T-helper 17 cell (primary cell): ENCODE measurements at places on chromosomes 5 and 9.

- DNase-seq = no peak
Observed at GRCh38 chr5:139091439-139092156, 106.6 kb downstream of the SIL1 start.

DNA sequence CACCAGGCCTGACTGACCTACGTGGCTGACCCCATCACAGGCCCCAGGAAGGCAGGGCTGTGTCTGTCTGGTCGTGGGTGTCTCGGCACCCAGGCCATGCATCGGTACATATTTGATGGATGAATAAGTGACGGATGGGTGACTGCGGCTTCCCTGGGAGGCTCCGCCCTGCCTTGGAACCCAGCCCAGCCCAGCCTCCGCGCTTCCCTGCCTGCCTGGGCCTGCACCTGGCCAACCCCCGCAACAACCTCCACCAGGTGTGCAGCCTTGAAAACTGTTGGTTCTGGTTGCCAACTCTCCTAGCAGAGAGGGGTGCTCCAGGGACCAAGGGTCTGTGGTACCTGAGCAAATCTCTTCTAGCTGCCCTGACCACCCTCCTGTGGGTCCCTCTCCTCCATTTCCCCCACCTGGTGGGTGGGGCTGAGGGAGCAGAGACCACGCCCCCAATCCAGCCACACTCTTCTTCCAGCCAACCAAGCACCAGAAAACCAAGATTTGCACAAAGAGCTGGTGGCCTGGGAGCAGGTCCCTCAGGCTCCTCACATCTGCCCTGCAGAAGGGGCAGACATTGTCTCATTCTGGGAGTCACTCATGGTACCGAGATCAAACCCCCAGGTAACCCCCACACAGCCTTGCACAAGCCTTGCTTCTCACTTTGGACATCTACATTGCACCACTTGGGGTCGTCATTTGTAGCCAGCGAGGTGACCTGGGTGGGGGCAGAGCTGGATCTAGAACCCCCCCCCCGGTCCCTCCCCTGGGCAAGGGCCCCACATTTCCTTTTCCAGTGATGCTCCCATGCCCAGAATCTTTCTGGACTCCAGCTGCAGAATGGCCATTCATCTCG is 100.6 kb upstream of the IER5L start:
- no peak for DNase-seq

DNA sequence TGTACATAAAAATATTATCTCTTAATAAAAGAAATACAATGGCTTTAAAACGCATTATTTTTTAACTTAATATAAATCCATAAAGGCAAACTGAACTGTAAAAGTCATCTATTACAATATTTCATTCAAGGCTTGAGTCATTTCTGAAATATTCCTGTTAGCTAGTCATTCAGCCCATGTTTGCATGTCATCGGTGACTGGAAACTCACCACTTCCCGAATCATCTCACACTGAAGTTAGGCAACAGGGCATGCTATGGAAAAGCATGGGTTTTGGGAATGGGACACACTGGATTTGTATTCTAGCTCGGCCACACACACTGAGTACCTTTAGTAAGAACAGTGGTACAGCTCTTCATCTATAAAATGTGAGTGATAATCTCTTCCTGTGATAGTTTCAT is 691.1 kb upstream of the C9orf72 start:
- DNase-seq = no peak

DNA sequence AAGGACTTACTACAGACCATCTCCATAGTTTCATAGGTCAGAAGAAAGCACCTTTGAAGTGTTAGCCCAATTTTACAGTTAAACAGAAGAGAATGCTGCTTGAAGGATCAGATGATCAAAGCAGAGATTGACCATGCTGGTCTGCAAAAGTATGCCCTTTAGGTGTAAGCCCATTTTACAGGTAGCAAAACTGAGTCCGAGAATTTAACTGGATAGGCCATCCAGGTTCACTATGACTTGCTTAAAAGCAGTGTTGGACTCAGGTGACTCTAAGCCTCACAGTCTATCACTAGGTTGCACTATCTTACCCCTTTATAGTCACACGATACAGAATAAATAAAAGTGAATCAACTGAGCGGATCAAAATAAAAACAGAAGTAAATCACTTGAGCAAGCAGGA is 212.7 kb downstream of the DCP2 start:
- DNase-seq = no peak

GRCh38 chr9:135533113-135533512 is 11.9 kb downstream of the LCN1 start:
- DNase-seq = no peak

GRCh38 chr5:141935538-141935937 is 11.9 kb downstream of the DELE1 start:
- DNase-seq = no peak

DNA sequence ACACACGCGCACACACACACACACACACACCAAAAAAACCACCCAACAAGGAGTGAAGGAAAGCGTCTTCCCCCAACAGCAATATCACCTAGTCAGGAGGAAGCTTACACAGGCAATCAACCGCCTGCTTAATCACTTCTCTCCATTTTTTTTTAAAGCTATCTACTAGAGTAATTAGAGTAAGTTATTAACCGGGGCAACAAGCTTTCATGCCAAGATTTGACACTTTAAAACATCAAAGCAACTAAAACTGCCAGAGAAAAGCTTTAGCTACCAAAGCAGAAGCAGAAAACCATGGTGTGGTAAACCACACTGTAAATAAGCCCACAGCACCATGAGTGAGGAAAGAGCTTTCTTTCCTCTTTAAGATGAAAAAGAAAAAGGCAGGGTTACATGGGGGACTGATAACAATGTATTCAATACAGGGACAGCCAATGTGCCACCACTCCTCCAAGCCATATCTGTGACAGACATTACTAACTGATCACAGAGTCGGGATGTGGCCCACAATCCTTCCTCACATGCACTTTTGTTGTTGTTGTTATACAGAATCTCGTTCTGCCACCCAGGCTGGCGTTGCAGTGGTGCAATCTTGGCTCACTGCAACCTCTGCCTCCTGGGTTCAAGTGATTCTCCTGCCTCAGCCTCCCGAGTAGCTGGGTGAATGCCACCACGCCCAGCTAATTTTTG is 282.1 kb downstream of the CRB2 start:
- no peak for DNase-seq

DNA sequence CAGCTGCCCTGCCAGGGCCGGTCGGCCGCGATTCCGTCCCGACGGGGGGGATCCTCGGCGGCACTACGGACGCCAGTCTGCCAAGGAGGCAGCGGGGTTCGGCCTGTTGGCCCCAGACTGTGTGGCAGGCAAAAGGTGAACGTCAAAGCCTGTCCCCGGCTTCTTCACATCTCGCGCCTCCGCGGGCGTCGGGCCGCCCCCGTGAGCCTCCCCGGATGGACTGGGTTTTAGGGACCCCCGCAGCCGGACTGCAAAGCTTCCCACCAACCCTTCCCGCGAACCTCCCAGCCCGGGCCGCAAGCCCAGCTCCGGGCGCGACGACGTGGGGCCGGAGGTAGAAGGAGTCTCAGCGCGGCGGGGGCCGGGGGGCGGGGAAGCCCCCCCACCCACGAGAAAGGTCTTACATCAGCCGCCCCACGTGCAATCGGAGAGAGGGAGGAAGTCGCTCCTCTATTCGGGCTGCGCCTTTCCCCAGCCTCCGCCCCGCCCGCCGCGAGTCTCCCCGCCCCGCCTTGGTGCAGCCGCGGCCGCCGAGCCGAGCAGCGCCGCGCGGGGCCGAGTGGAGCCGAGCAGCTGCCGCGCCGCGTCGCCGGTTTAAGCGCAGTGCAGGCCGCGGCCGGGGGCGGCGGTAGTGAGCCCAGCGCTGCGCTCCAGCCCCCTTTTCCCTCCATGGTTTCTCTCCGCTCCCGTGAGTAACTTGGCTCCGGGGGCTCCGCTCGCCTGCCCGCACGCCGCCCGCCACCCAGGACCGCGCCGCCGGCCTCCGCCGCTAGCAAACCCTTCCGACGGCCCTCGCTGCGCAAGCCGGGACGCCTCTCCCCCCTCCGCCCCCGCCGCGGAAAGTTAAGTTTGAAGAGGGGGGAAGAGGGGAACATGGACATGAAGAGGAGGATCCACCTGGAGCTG is at the start of gene ANP32B:
Gene ANP32B (plus strand): TSS at position 659 of the 906 bp plus-strand sequence. CDS start 215 bp downstream, at position 874.
- DNase-seq = peak; percentile 94

- DNase-seq = no peak
Observed at GRCh38 chr5:78974011-78974410, 11.1 kb downstream of the ARSB start.

DNA sequence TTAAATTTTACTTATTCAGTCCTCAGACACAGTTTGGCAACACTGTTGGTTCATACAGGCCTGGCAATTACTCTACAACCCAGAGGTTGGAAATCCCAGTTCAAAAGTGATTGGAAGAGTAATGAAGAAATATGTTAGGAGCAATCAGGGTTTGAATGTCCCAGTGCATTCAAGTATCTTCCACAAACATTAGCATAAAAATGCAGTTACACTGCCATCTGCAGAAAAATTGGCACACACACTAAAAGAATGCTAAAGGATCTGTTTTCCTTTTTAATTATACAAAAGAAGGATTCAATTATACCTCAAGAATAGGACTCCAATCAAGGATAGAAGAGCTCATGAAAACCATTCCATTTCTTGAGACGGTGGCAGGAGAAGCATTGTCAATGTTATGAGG is 130.2 kb downstream of the DNAH5 start:
- no peak for DNase-seq

DNA sequence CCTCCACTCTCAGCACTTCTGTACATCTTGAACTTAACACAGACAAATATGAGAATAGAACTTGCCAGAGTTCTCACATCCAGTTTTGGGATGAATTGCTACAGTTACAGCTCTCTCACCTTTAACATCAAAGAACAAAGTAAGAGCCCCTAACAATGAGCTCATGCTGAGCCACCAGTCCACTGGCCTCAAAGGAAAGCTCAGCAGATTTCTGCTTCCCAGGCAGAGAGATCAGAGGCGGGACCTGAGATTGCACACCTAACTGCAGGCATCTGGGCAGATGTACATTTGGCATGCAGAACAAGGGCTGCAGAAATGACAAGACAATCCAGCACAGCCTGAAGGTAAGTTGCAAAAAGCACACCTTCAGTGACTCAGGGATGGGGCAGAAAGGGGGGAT is 300.9 kb downstream of the MRPS30 start:
- no peak for DNase-seq

DNA sequence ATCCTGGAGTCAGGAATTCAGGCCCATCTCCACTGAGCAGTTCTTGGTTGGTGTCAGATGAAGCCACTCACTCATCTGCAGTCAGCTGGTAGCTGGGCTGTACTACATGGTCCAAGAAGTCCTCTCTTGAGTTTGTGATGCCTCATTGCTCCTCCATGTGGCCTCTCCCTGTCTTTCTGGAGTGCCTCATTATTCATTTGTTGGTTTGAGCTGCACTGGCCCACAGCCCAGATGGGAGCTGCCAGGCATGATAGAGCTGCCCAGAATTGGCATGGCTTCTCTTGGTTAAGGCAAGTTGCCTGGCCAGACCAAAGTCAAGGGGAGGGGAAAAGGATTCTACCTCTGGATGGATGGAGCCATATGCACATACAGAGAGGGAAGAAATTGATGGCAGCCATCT is 8.0 kb downstream of the PTCD2 start:
- no peak for DNase-seq

- DNase-seq = no peak
Observed at GRCh38 chr5:73121119-73121463, 716 bp downstream of the TMEM171 start.

DNA sequence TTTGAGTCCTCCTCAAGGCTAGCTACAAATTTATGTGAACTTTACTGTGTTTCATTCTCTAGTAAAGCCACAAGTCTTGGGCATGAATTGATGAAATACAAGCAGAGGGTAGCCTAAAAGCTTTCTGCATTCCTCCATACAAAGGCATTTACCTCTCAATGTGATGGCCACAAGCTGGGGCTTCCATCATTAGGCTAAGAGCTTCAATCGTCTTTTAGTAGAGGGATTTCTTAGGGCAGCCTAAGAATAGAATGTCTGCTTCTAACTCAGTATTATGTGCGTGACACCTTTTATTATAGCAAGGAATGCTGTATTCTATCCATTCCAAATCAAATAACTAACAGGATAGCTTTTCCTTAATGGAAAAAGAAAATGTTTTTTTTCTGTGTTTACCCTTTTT is 3.7 kb downstream of the PLAC8L1 start:
- DNase-seq = no peak

DNA sequence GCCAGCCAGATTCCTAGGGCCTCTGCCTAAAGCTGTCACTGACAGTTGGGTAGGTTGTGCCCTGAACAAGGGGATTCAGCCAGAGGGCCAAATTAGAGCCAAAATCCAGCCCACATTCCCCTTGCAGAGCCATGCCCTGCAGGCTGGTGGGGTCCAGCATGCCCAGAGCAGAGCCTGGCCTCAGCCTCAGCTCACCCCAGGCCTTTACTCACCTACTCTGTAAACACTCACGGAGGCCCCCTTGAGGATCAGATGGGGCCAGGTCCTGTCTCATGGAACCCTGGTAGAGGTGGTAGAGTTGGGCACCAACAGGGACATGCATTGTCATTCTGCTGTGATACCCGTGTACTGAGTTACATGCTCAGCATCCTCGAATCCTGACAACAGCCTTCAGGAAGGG is 74.9 kb downstream of the LMX1B start:
- DNase-seq = no peak

GRCh38 chr5:87231037-87231808 is 36.5 kb upstream of the RASA1 start:
- no peak for DNase-seq

GRCh38 chr9:109421026-109421970 is 76.8 kb downstream of the PTPN3 start:
- no peak for DNase-seq

- no peak for DNase-seq
Observed at GRCh38 chr5:127875235-127876021, 172.2 kb downstream of the CCDC192 start.

GRCh38 chr9:2645569-2645968 is 24.0 kb downstream of the VLDLR start:
- DNase-seq = no peak

DNA sequence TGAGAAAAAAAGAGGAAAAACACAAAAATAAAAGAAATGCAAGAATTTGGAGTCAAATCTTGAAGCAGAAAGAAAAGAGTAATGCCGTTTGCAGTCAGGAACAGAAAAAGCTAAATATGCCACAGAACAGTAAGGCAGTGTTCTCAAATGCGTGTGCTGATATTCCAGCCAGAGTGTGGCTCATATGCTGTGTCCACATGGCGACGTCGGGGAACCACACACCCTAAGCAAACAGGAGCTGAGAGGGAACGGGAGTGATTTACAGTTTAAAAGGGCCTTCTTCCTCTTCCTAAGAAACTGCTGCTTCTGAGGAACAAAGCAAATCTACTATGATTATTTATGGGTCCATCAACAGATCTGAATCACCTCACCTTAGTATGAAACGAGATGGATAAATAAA is 42.7 kb downstream of the DDX31 start:
- DNase-seq = no peak
